Pulmonary artery endothelial cell (primary cell): ENCODE measurements at places on chromosomes 6 and 20.

DNA sequence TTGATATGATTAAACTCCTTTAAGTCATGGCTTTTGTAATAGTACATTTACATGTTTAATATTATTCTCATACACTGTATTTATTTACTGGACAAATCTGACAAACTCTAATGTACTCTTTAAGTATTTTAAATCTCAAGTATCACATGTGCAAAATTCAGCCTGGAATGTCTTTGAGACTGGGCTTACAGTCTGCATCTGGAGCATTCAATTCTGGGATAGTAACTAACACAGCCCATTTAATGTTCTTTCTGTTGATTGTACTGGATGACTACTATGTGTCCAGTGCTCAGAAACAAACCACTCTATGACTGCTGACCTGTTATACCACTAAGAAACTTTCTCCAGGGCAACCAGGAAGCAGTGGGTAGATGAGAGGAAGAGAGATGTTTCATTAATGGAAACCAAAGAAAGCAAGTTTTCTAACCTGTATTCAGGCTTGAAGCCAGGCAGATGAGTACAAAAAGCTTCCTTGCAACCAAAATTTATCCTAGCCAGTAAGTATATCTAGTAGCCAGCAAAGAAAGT is 26.8 kb downstream of the FBXL4 start:
- DNase-seq: no peak

GRCh38 chr6:20669571-20670314 is 135.5 kb downstream of the CDKAL1 start:
- DNase-seq: no peak

DNA sequence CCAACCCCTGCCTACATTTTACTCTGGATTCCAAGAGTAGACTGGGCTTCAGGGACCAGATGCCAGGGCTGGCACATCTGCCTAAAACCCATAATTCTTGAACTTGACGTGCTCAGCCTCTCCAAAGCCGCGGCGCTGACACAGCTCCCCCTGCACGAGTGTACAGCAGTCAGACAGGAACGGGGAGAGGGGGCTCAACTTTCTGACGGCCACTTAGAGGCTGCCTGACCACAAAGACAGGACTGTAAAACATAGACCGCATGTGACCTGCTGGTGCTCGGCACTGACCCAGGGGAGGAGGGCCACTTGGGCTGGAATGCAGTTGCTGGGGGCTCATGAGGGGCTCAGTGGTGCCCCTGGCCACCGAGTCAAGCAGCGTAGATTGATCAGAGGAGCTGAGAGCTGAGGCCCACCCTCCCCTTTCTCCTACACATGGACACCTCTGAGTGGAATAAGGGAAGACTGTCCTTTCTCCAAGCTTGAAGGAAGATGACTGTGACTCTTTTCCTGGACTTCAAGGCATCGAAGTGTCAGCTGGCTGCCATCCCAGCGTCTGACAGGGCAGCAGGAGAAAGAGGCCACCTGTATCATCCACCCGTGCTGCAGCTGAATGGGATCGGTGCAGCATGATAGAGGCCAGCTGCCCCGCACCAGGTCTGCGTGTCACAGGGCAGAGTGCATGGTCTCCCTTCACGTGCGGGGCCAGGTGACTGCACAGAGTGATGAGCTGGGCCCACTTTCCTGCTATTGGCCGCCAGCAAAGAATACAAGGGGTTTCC is 171.3 kb upstream of the AGPAT4 start:
- no peak for DNase-seq

- no peak for DNase-seq
Measured at GRCh38 chr20:45813006-45813340, 529 bp downstream of the UBE2C start.
